ENCODE measurements at places on chromosomes 6 and 20.

DNA sequence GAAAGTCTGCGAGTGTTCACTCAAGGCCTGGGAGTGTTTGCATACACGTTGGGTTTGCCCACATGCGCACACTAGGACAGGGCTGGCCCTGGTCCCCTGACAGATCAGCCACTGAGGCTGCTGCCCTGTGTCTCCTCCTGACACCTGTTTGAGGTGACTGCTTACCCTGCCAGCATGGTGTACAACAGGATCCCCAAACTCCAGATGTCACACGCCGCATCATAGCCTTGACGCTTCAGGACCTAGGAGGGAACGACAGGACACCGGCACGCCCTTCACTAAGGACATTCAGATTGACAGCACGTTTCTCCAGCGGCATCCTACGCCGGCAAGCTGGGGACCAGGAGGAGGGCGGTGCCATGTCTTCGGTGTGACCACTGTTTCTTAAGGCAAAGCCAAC, 37.0 kb upstream of the MPC1 start:
- no peak for DNase-seq

DNA sequence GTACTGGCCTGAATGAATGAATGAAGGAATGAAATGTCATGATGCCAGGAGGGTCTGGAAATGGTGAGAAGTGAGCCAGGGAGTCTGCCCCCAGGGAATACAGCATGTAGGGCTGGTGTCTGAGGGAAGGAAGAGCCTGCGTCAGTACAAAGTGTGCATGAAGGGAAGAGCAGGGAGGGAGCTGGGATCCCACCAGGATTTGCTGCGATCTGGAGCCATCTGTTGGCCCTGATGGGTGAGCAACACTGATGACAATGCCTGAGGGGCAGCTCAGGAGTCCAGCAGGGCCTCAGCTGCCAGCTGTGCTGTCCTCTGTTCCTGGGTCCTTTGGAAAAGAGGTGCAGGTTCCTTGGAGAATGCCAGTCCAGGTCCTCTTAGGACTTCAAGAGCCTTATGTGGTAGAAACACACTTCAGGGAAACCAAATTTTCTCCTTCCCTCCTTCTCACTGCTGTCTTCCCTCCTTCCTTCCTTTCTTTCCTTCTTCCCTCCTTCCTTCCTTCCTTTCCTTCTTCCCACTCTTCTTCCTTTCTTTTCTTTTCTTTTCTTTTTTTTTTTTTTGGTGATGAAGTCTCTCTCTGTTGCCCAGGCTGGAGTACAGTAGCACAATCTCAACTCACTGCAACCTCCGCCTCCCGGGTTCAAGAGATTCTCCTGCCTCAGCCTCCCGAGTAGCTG, 11.5 kb downstream of the BPI start:
- no peak for DNase-seq

GRCh38 chr6:111792241-111792640, 81.0 kb downstream of the FYN start:
- DNase-seq, result peak; percentile 75

DNA sequence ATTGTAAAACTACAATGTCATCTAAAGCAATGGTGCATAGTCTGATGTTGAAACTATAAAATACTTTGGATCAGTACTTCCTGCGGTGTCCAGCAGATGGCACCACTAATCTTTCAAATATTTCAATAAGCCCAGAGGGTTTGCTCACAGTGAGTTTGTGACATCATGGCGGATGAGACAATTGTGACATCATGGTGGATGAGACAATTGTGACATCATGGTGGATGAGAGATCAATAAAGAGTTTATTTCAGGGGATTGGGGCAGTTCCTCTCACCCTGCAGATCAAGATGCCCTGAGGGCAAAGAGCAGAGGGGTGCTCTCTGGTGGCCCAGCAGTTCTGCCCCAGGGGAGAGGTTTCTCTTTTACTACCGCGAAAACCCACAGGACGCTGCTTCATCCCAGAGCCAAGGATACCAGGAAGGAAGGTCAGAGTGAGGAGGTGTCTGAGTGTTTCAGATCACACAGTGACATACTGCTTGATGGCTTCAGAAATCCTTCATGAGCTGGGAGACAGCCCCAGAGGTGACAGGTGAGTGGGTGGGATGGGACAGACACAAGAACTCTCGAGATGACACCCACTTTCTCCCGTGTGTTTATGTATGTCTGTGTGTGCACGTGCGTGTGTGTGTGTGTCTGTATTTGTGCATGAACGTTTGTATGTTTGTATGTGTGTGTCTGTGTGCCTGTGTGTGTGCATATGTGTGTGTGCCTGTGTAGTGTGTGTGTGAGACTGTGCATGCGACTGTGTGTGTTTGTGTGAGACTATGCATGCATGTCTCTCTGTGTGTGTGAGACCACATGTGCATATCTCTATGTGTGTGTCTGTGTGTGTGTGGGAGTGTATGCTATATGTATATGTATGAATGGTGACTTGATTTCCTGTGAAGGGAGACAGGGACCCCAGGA, 7.3 kb upstream of the ULBP2 start:
- peak; percentile 81 for DNase-seq

DNA sequence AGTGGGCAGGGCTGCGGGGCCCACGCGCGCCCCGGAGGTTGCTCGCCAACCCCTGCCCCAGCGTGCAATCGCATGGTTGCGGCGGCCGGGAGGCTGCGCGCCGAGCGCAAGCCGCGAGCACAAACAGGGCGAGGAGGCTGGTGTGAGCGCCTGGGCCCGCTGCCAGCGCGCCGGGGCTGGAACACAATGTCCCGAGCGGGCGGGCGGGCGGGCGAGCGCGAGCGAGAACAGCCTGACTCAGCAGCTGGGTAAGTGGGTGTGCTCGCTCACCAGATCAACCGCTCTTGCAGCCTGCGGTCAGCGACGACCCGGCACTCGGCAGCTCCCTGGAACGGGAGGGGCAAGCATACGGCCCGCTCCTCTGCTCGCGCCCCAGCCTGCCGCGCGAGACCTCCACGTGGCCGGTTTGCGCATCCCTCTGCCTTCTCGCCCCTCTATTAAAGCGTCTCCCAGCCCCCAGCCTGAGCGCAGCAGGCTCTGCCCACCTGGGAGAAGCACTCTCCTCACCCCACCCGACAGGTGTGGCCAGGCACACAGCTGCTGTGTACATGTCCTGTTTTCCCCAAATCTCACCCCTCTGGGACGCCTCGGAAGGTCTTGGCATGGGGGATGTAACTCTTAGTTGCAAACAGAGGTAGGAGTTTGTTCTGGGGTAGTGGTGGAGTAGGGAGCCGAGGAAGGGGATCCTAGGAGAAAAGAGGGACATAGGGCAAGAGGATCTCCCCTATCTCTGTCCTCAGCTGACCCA, 8.7 kb upstream of the ARMC12 start:
- DNase-seq, result peak; percentile 96

- DNase-seq, result no peak
Observed at GRCh38 chr6:45442716-45443115, 65.0 kb upstream of the SUPT3H start.

GRCh38 chr20:46206025-46206424, 87.9 kb downstream of the CD40 start:
- peak; percentile 38 for DNase-seq

DNA sequence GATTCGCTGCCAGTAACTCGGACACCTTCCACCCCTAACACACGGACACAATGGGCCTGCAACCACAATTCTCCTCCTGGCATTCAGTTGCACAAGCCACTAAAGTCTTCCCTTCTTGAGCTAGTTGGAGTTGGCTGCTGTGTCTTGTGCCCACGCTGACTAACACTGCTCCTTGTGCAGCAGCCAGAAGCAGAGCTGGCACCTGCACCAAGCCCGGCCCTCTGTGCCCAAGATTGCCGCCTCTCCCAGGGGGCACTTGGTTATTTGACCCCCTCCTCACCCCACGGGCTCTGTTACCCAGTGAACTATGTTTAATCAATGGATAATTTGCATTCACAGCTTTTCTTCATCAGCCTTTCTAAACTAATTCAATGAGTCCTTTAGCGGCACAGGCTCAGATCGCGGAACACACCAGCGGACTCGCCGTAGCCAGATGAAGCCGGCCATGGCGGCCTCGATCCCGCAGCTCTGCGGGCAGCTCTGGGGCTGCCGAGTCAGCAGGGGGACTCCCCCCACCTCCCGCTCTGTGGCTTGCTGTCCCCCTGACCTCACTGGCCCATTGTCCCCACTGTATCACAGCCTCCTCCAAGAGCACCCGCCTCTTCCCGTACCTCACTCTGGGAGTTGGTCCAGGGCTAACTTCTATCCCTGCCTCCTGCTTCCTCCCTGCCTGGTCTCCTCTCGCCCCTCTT, 94.8 kb upstream of the AFDN start:
- DNase-seq, result no peak

- DNase-seq, result no peak
Observed at GRCh38 chr6:31112478-31112877, at the start of gene C6orf15. Gene C6orf15, minus strand, starts transcription at chr6:31112575. Its CDS starts 20 bp downstream, at chr6:31112555.

- DNase-seq, result peak; percentile 76
Observed at GRCh38 chr6:131063028-131063763, at the start of gene EPB41L2. Gene EPB41L2, minus strand, starts transcription at chr6:131063245. Its CDS starts 106,760 bp downstream, at chr6:130956485.

DNA sequence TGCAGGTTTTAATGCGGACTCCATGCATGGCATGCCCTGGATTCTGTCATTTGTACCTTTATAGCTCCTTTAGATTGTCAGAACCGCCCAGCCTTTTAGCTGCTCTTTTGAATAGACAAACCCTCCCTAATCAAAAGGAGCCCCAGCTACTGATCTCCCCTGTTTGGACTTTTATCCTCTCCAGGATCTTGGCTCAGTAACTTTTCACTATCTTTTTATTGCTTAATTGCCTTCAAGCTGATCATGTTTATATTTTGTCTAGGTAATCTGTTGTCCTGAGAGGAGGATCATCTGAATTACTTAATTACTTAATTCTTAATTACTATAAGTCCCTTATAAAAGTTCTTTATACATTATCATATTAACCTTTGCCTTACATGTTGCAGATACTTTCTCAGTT, 93.2 kb downstream of the HIVEP1 start:
- DNase-seq, result no peak

- no peak for DNase-seq
Observed at GRCh38 chr6:55011034-55011433, 163.3 kb upstream of the HCRTR2 start.

DNA sequence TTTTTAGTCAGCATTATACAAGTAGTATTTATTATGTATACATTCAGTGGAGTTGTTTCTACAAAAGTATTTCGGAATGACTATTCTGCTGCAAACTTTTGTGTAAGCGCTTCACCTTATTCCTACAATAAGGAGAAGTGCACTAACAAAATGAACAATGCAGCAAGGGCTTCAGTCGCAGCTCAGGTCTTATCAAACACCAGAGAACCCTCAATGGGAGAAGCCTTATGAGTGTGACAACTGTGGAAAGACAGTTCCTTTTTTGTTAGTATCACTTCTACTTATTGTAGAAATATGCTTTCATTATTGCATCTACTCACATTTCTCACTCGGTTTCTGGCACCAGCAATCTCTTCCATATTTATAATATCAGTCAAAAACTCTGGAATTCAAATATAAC, 18.8 kb downstream of the ZKSCAN3 start:
- DNase-seq, result no peak

- no peak for DNase-seq
Observed at GRCh38 chr6:22251348-22251747, 45.5 kb downstream of the PRL start.

Data from hematopoietic multipotent progenitor cell treated with erythropoietin and hydrocortisone succinate and interleukin-3 and kit ligand, for 8 days (in vitro differentiated cells).